ENCODE measurements at places on chromosomes 13 and 19.

DNA sequence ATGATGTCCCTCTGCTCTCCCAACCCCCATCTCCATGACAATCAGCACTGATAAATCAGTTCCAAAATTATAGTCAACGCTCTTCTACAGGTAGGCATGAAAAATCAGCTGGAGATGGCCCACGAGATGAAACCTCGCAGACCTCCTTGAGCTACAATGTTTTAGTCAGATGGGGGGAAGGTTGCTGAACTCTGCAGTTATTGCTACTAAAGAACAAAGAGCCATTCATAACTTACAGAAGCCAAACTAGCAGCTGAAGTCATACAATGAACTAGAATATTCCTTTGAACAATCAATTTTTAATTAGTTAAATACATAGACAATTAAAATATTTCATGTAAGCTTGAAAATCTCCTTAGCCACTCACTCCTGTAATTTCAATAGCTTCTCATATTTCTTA is 179.2 kb downstream of the NHLRC3 start:
- DNase-seq, result no peak

- DNase-seq, result no peak
These were observed 358.3 kb downstream of the KLF5 start for GRCh38 chr13:73417012-73417615.

DNA sequence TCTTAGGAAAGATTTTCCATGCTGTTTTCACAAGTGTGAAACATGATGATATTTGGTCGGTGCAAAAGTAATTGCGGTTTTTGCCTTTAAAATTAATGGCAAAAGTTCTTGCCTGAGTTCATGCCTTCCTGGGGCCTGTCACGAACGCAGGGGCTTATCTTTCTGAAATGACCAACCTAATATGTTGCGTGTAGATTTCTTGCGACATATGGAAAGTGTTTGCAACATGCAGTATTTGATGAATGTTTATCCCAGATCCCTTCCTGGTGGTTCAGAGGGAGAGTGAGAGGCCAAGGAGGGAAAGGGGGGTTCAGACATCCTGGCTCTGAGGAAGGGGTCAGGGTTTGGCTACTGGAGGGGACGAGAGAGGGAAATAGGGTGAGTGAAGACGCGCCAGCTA is 72.0 kb downstream of the TEX29 start:
- no peak for DNase-seq

- no peak for DNase-seq
These were observed 77.9 kb downstream of the ZNF536 start for GRCh38 chr19:30450100-30450499.

GRCh38 chr13:109989686-109990085 is 203.3 kb upstream of the IRS2 start:
- DNase-seq, result no peak

DNA sequence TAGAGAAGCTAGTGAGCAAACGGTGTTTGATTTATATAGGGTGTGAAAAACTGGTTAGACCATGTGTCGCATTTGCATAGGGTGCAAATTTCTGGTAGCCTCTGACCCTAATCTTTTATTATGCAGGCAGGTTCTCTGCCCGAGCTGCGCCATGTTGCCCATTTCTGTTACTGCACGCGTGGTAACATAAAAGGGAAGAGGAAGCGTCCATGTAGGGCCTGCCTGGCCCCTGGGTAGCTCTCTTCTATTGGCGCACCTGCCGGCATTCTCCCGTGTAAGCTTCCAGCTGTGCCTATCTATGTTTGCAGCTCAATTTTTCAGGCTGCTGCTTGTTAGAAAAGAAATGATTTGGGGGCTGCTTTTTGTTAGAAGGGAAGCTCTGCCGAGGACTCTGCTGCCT is 14.0 kb upstream of the CD70 start:
- no peak for DNase-seq

DNA sequence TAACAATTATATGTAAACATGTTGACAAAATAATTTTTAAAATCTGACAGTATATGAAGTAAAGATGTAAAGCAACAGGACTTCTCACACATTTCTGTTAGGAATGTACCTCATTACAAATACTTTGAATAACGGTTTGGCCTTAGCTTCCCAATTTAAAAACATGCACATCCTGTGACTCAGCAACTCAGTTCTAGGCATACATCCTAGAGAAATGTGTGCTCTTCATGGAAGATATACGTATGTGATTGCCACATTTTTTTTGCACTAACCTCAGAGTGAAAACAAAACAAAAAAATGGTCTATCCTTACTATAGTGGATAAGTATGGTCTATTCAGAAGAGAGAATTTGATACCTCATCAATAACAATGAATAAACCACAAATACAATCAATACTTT is 314.6 kb downstream of the LIG4 start:
- no peak for DNase-seq

GRCh38 chr13:75181906-75182305 is 300.1 kb downstream of the TBC1D4 start:
- DNase-seq, result no peak

- DNase-seq, result no peak
These were observed 2.8 kb downstream of the TNFSF14 start for GRCh38 chr19:6667114-6667627.

Measured in SHP77 (cell line).